OCI-M1 (cell line): ENCODE measurements at places on chromosomes 6 and 20.

- DNase-seq, result no peak
Measured at GRCh38 chr6:138410972-138411880, 7.2 kb downstream of the HEBP2 start.

DNA sequence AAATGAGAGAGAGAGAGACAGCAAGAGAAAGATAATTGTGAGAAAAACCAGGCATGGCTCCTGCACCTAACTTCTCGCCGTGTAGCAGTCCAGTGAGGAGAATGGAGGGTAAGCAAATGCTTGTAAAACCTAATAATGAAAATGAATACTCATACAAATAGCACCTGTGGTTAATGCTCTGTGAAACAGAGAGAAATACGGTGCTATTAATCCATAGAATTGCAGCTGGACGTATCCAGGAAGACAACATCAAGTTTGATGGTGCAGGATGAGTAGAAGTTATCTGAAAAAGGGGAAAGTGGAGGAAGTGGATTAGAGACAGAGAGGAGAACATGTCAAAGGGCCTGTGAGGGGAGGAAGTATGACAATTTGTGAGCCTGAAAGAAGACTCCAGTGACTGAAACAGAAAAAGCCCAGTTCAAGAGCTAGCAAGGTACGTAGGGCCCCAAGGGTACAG is 89.4 kb upstream of the PAK5 start:
- DNase-seq, result no peak

DNA sequence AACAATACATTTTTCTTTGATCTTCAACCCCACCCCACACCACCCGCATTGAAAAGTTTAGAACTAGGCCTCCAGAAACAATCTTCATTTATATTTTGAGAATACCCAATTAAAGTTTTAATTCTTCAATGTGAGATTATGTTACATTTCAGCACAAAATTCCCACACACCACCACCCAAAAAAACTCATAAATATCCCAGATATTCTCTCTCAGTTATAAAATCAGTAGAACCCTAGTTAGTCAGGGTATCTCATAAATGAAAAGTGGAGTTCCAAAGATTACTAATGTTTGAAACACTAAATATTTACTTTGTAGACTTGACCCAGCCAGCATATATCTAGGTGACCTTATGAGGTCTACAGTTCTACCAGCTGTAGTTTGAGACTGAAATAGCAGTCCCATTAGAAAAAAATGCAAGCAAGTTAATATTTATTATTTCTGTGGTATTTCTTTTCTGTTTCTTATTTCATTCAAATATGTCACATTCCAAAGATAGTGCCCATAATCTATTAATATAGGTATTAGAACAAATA is 371.0 kb downstream of the TENT5A start:
- DNase-seq, result no peak

DNA sequence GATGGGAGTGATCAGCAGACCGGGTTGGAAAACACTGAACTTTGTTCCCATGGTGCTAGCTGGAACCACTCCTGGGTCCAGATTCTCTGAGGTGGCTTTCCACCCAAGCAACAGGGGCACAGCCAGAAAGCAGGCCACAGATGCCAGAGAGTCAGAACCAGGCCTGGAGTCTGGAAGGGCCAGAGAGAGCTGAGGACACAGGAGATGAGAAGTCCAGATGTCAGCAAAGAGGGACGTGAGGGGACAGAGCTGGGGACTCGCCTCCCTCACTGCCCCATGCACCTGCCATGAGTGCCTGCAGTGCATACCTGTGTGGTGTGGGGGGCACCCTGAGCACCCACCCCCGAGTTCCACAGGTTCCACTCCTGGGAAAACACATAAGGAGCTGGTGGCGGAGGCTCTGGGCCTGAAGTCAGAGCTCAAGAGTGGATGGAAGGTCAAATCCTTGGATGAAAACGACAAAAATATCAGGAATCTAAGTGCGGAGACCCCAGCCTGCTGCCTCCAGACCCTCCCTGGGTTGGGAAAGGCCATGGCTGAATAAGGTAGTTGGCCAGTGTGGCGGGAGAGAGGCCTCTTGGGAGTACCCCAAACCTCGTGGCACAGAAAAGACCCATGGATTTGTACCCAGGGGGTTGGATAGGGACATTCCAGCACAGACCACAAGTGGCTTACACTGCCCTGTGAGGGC is 224.2 kb downstream of the SYNDIG1 start:
- DNase-seq, result no peak

GRCh38 chr6:123745895-123746294 is 57.8 kb upstream of the NKAIN2 start:
- DNase-seq, result peak; percentile 35

- DNase-seq, result no peak
Measured at GRCh38 chr20:49984426-49985153, 1.8 kb downstream of the SNAI1 start.

- peak; percentile 97 for DNase-seq
Measured at GRCh38 chr20:33689973-33690372, 3.8 kb upstream of the E2F1 start.

GRCh38 chr6:93819189-93819588 is 399.8 kb upstream of the EPHA7 start:
- peak; percentile 41 for DNase-seq

DNA sequence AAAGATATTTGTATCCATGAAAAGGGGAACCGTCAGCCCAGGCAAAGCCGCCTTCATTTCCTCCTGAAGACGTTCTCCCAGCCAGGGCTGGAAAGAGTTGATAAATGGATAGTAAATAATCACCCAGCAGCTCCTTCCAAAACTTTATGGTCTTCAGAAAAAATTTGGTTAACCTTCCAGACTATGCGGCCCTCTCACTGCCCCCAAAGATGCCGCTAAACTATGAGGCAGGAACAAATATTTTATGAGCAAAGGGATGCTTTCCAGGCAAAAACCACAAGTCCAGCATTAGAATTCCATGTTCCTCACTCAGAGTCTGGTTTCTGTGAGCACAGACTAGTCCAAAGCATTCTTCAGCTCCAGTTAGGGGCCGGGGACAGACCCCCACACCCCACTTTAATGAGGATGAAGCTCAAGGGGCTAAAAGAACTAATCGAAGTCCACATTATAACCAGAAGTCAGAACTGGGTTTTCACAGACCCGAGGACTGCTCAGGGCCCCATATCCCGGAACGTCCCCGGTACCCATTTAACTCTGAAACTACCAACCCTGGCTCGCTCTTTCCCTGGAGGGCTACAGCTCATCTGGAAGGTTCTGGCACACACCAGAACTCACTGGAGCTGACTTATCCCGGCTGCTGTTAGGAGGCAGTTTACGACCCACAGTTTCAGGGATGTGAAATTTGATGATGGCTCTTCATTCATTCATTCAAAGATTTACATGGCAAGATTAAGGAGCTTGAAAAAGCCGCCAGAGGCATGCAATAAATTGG is 29.4 kb downstream of the BMP7 start:
- DNase-seq, result no peak

DNA sequence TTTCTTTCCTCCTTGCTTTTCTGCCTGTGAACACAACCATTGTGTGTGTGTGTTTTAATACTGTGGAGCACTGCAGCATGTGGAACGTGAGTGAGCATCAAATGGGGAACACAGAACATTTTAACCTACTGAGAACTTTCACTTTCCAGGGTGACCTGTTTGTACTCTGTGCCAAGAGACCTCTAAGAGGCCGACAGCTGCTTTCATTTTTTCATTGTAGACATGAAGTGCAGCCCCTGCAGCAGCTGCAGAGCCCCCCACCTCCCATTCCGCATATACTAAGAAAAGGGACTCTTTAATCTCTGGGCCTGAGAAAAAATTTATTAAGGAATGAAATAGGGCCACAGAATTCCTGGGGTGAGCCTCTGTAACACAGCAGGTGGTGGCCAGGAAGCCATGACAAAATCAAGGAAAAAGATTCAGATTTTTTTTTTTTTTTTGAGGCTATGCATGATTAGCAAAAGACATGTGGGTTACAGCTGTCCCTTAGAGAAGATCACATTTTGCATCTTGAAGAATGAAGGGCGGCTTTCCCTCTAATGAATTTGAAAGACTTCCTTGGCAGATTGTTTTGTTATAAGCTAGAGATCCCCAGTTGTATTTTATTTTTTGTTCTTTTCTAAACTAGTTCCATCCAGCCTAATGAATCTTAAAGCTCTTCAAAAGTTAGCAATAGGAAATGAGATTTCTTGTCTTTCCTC is 503.4 kb downstream of the CD109 start:
- DNase-seq, result no peak

DNA sequence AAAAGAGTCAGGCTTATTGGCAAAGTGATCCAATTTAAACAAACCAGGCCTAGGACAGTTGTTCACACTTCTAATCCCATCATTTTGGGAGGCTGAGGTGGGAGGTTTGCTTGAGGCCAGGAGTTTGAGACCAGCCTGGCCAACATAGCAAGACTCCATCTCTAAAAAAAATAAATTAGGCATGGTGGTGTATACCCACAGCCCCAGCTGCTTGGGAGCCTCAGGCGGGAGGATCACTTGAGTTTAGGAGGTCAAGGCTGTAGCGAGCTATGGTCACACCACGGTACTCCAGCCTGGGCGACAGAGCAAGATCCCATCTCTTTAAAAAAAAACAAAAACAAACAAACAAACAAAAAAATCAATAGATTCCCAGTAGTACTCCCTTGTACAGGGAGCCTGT is 86.8 kb downstream of the SASH1 start:
- no peak for DNase-seq

GRCh38 chr20:48645666-48646065 is 182.1 kb downstream of the PREX1 start:
- DNase-seq, result no peak
